ENCODE measurements at places on chromosomes 2 and 18.
A peak's percentile ranks its signal among the peaks of the same experiment; 100 is the strongest.

GRCh38 chr2:113225263-113226259 is 51.8 kb downstream of the PSD4 start:
- DNase-seq, result peak; percentile 33

GRCh38 chr2:144351687-144352086 is 168.2 kb downstream of the ZEB2 start:
- DNase-seq, result peak; percentile 72

DNA sequence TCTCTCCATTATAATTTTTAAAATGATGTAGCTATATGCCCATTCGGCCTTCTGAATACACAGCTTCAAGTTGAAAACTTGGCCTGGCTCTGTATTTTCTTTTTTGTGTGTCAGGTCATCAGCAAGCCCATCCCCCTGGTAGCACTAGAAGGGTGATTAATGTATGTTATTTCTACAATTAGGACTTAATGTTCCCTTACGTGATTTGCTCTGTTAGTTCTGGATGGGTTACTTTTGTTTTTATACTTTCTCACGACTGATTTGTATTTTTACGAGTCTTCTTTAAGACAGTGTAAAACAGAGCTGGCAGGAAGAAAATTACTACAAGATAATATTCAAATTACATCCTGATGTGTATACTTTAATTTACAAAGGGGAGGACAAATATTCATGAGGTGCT is 88.4 kb upstream of the RGPD4 start:
- peak; percentile 1 for DNase-seq

DNA sequence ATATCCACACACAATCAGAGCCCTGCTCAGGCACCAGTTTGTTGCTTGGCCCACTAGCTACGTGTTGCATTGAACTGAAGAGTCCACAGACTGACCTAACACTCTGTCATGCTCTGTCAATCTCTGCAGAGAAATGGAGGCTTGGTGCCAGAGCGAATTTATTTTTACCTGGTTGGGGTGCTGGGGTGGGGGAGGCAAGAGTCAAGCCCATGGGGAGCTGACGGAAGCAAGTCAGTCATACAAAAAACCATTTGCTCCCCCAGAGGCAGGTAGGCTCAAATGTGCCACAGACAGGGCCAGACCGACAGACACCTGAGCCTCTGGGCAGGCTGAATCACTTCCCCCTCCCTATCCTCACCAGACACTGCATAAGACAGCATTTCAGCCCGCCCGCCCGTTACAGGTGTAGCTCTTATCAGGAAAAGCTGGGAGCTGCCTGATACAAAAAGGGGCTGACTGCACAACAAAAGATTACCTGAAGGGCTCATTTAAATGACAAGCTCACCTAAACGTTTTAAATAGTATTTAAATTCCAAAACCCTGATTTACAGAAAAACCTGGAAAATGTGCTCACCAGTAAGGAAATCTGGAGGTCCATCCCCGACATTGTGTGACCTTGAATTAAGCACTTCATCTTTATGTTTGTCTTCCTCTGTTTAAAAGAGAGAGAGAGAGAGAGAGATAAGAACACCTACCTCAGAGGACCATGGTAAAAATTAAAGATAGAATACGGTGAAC is 2.1 kb upstream of the PCBP1 start:
- DNase-seq, result no peak

DNA sequence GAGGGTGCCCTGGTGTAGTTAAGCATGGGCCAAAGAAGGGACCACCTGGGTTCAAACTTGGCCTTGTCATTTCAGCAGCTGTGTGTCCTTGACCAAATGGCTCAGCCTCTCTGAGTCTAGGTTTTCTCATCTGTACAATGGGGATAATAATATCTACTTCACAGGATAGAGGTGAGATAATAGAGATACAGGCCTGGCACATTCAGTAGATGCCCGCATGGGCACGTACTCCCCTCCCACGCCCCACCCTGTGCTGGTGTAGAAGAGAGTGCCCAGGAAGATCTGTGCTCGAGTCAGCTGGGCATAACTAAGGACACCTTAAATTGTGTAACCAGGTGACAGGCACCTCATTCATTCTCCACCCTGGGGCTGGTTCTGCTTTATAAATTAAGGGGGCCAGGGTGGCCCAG is 8.4 kb upstream of the TMEM185B start:
- DNase-seq, result no peak

GRCh38 chr2:10832203-10832936 is 19.8 kb upstream of the PDIA6 start:
- peak; percentile 63 for DNase-seq

DNA sequence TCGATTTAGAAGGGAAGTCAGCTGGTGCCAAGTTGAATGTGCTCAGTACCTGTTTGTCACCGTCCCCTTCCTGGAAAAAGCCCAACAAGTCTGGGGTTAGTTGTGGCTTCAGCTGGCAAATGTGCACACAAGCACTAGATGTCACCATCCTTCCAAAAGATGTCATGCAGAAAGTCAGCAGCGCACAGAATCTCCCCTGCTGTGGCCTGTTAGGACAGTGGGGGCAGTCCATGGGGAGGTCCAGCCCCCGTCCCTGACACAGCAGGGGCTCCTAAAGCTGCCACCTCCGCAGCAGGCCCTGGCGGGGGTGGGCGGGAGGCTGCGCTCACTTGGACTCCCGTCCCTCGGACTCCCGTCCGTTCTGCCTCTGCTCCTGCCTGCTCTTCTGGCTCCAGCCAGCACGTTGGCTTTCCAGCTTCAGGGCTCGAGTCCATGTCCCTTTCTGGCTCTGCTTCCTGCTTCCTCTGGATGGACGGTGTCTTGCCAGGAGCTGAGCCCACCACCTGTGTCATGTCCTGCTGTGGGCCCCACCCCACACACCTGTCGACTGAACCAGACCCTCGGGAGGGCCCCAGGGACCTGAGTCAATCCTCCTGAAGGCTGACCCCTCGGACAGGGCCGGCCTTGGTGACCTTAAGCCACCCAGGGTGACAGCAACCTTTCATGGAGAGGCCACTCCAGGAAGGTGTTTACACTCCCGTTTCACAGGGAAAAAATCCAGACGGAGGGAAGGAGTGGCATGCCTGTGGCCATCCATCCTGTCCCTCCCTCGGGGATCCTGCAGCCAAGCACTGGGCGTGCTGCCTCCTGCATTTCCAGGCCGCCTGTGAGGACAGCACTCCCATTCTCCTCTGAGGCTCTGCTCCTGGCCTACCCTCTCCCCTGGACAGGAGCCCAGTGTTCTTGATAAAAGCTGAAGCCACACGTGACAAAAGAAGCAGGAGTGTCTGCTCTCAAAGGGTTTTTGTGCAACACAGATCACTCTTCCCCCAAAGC is 8.5 kb downstream of the RAB17 start:
- peak; percentile 72 for DNase-seq

DNA sequence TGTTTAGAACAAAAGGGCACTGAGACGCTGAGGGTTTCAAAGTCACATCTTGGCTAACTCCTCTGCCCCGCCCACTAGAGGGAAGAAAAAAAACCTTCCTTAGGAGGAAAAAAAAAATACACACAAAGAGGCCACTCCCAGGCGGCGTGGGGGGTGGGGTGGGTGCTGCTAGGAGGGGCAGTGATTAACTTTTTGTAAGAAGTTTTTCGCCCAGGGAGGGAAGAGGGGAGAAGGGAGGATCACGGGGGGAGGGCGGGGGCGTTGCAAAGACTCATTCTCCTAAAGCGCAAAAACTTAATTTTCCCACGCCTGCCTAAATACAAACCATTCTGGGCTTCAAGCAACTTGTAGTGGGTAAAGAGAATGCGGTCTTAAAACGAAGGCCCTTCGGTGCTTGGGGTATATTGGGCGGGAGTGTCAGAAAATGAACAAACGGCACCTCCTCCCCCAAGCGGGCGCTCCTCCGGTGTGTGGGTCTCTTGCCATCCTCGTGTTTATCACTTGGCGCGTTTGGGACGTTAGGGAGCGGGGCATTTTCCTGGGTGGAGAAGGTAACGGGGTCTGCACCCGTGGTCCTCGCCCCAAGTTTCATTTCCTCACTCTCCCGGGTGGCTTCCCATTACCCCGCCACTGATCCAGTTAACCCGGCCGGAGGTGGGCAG is 1.7 kb downstream of the CXCR4 start:
- no peak for DNase-seq

DNA sequence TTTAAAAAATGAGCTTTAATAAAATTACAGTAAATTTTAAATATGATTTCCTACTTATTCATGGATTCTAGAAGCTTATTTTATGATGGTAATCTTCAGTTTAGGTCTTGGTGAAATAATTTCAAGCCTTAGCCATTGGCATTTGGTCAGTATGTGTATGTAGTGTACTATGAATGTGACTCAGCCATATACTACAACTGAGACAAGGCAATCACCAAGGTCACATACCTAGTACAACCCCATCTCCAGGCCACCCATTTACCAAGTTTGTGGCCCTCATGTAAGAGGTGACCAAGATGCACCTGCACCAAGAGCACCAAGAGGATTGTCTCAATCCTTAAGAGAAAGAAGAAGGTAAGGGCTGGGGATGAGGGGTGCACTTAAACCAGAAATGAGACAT is 54.8 kb upstream of the FRZB start:
- no peak for DNase-seq

DNA sequence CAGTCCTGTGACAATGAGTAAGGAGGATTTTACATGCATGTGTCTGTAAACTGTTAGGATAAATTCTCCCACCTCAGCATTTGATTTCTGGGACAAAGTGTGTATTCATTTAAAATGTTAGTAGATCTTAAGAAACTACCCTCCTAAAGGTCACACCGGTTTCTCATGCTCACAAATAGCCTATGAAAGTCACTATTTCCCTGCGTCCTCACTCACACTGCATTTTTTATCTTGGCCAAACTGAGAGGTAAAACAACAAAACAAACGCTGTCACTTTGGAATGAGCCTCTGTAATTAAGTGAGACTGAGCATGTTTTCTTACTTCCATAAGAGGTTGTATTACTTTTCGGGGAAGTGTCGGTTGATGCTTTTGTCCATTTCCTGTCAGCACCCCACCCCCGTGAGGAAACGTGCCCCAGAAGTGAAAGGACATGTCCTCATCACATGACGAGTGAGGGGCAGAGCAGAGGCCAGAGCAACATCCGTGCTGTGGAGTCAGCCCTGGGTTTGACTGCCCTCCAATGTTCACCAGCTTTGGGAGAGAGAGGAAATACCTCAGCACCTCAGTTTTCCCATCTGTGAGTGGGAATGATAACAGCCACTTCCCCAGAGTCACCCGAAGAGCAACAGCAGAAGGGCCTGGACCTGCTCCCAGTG is 3.1 kb downstream of the GYPC start:
- DNase-seq, result peak; percentile 31

GRCh38 chr2:144042751-144043150 is 477.2 kb downstream of the ZEB2 start:
- DNase-seq, result no peak

- DNase-seq, result peak; percentile 5
These were observed 187.2 kb downstream of the TXNL1 start for GRCh38 chr18:56451188-56451587.

GRCh38 chr18:62773691-62774090 is 58.4 kb downstream of the PHLPP1 start:
- DNase-seq, result no peak

GRCh38 chr2:224062481-224063297 is 23.6 kb upstream of the SERPINE2 start:
- DNase-seq, result no peak

- no peak for DNase-seq
These were observed 38.1 kb downstream of the L3MBTL4 start for GRCh38 chr18:6376433-6377229.

DNA sequence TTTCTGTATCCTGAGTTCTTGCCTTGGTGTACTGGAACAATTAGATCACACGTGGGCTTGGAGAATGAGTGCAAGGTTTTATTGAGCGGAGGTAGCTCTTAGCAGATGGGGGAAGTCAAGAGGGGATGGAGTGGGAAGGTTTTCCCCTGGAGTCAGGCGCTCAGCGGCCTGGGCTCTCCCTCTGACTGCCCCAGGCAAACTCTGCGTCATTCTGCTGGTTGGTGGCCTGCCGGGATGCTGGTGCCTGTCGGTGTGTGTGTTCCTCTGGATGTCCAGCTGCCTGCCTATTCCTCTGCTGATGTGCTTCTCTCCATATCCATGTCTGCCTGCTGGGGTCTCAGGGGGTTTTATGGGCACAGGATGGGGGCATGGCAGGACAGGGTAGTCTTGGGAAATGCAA is 111.0 kb downstream of the TRIB2 start:
- no peak for DNase-seq

DNA sequence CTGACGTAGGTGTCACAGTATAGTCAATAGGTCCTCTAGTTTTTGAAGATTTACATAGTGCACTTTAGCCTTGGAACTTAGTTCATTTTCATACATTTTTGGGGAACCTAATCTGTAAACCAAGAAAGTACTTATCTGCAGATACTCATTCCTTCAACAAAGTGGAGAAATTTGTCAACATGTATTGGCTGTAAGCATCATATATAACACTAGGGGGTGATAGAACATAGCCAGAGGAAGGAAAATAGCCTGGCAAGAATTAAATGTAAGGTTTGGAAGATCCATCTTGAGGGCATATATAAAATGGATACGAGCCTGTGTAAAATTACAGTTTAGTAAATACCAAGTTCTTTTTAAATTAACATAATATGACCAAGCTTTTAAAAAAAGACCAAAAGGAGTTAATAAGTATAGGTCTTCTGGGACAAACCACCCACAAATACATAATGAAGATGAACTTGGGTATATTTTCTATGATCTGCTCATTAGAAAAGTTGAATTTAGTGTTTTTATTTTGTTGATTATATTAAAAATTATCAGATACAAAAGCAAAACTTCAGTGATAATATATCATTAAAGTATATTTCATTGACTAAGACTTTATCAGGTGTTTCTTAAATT is 18.2 kb downstream of the RPL37A start:
- DNase-seq, result peak; percentile 49

- DNase-seq, result peak; percentile 46
These were observed 56.9 kb downstream of the LPIN2 start for GRCh38 chr18:2956056-2956455.

All from fibroblast of skin of right biceps (primary cell).